ENCODE measurements at places on chromosomes 1 and 21. TPM values are rescaled to one million over a fixed set of nuclear protein-coding genes. Genes with fewer than 3 reads are reported as not detected.

LCE1B gene
- not detected for total RNA-seq

AMY1C gene
- total RNA-seq: not detected

PM20D1 gene
- total RNA-seq: not detected

DPT gene
- not detected for total RNA-seq

NKAIN1 gene
- 0.82 TPM for total RNA-seq

COL16A1 gene
- 6.0 TPM for total RNA-seq

TNFRSF8 gene
- 0.08 TPM for total RNA-seq

SLC9C2 gene
- not detected for total RNA-seq

PTGFR gene
- not detected for total RNA-seq

AADACL3 gene
- total RNA-seq: not detected

SMPDL3B gene
- 1.1 TPM for total RNA-seq

LEFTY2 gene
- 0.09 TPM for total RNA-seq

OLFML3 gene
- total RNA-seq: 5.2 TPM

DUSP10 gene
- 2.6 TPM for total RNA-seq

KCNJ10 gene
- total RNA-seq: not detected

IVL gene
- total RNA-seq: 0.07 TPM

KLHDC9 gene
- 1.7 TPM for total RNA-seq

TRIM63 gene
- total RNA-seq: not detected

OR10Z1 gene
- not detected for total RNA-seq

SYCP1 gene
- not detected for total RNA-seq

CLCA1 gene
- not detected for total RNA-seq

BGLAP gene
- 0.46 TPM for total RNA-seq

FAM151A gene
- not detected for total RNA-seq

NCMAP gene
- total RNA-seq: not detected

S100A7 gene
- not detected for total RNA-seq

PCP4 gene
- not detected for total RNA-seq

ATP6V0B gene
- 166 TPM for total RNA-seq

TFF3 gene
- not detected for total RNA-seq

OR2L5 gene
- total RNA-seq: not detected

CD1E gene
- not detected for total RNA-seq

SMIM1 gene
- 1.0 TPM for total RNA-seq

OR11L1 gene
- not detected for total RNA-seq

UBASH3A gene
- total RNA-seq: 0.34 TPM

MANEAL gene
- 26.1 TPM for total RNA-seq
